T-helper 1 cell (primary cell): ENCODE measurements at places on chromosomes 7 and 10.

- DNase-seq, result no peak
These were observed 76.4 kb downstream of the WDR37 start for GRCh38 chr10:1132584-1132983.

DNA sequence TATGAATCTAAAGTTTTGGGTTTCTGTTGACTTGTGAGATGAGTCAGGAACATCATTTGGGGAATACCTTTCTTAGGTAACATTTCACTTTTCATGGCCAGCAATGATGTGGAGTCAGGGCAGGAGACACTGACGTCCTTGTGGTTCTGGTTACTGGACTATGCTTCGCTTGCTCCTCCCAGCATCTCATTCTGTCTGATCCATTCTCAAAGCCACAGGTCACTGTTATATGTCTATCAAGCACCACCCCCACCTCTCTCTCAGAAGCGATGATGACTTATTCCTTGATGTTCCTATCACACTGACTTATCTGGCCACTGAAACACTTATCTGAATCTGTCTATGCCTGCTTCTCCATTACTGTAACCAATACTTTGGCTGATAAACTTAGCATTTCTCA is 51.6 kb downstream of the TES start:
- DNase-seq, result no peak

DNA sequence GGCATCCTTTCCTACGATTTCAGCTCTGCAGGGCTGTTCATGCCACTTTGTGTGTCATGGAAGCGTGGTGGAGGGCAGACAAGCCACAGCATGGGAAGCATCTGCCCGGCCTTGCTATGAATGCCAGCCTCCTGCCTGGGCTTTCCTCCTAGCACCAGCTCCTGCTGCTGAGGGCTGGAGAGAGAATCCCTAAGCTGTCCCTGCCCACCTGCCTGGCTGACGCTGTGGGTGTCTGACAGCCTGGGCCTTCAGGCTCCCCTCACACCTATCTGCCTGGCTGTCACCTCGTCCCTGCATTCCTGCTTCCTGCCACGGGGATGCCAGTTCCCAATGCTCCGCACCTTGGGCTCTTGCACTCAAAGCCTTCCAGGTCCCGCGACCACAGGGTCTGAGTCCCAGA is 606.5 kb upstream of the MGMT start:
- DNase-seq, result no peak

DNA sequence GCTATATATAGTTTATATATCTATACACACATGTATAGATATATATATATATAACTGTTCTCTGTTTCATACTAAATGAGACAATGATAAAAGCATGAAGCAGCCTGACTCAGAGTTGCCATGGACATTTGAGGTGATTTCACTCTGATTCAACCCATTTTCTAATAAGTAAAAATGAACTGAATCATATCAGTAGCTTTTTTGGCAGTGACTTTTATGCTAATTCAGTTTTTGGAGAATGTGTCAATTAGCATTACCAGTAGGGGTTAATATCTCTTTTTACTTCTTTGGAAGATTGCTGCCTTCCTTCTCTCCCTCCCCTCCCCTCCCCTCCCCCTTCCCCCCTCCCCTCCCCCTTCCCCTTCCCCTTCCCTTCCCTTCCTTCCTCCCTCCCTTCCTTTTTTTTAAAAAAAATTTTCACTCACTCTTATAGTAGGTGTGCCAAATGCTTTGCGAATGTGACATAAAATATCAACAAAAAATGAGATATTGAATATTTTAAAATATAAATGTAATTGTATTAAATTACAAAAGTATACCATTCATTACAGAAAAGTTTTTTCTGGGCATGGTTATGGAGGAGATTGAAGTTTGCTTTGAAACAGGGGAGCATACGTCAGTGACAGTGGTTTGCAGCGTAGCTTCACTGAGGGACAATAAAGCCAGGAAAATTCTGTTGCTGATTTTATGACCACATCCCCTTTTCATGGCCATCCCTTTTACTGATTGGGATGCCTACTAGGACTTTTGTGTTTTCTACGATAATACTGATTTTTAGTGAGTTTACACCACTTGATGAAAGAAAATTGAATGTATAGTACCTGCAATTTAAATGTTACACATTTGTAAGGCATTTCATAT is 64.0 kb upstream of the KLF6 start:
- no peak for DNase-seq

- no peak for DNase-seq
These were observed 52.9 kb upstream of the FGL2 start for GRCh38 chr7:77252506-77252905.

GRCh38 chr7:131753620-131754222 is 197.3 kb upstream of the PODXL start:
- no peak for DNase-seq

GRCh38 chr7:1844336-1844950 is 174.4 kb downstream of the ELFN1 start:
- peak; percentile 8 for DNase-seq

DNA sequence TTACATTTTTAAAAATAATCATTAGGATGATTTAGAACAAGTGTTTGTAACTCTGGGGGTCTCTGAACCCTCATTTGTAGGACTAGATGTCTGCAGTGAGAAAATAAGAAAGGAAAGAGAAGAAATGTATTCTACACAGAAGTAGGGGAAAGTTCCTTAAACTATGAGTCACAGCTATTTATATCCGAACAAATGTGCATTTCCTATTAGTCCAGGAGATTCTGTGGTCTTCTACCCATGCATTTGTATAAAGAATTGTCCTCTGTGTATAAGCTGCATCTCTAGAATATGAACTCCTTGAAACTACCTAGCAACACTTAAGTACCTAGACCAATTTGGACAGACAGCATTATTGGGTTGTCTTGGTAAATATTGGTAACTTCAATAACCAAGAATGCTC is 15.9 kb upstream of the CD36 start:
- DNase-seq, result no peak

GRCh38 chr10:26781797-26782196 is 79.0 kb downstream of the ABI1 start:
- no peak for DNase-seq

DNA sequence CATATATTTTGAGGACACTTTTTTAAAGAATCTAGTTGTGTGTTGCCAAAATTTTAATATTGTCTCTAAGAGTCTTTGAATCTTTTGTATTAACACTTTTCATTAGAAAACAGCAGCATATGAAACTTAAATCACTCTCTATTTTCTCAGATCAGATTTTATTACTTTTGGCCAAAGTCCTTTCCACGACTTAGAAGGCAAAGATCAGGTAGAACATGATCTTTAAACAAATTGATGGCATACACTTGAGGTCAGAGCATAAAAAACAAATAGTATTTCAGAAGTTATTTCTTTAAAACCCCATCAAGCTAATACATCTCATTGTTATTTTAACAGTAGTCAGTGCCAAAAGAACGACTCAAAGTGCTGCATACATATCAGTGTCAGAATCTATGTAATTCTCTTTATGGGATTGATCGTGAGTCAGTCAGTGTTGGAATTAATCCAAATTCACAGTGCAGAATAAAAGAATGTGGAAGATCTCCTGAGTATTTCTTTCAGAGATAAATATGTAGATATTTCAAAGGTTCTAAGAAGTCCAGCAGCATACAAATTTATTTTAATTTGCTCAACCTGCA is 9.6 kb upstream of the AGMO start:
- no peak for DNase-seq

DNA sequence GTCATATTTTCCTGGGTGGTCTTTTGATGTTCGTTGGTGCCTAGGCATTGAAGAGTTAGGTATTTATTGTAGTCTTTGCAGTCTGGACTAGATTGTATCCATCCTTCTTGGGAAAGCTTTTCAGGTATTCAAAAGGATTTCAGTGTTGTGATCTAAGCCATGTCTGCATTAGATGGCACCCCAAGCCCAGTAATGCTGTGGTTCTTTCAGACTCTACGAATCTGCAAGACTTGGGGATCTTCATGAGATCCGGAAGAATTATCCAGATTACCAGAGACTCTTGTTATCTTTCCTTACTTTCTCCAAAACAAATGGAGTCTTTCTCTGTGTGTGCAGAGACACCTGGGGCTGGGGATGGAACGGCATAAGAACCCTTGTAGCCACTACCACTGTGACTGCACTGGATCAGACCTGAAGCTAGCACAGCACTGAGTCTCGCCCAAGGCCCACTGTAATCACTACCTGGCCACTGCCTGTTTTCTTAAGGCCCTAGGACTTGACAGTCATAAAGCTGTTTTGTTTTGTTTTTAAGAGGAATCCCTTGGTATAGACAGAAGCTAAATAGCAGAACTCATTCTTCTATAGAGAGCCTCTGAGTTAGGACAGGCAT is 75.5 kb downstream of the MARCHF5 start:
- no peak for DNase-seq

- peak; percentile 6 for DNase-seq
These were observed at the start of gene NRP1 for GRCh38 chr10:33334153-33334804. Gene NRP1 (minus strand): TSS chr10:33334667. CDS start chr10:33334382, 285 bp downstream.

- DNase-seq, result no peak
These were observed 69.6 kb upstream of the CAPZA2 start for GRCh38 chr7:116792813-116793212.

GRCh38 chr7:5143935-5144903 is 45.8 kb upstream of the WIPI2 start:
- peak; percentile 77 for DNase-seq

- DNase-seq, result no peak
These were observed 96.0 kb downstream of the HIPK2 start for GRCh38 chr7:139681812-139682135.

DNA sequence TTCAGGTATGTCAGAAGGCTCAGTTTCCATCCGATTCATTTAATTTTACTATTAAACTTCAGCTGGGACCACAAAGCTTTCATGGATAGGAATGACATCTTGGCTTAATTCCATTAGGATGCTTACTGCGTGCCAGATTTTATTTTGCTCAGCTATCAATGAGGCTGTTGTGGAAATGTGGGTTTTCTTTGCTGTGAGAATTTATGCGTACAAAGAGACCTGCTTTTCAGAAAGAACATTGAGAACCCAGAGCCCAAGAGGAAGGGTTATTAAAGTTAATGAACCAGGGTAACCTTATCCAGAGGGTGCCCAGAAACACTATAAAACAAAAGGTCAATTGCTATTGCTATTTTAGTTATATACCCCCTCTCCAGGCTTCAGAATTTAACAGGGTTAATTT is 98.3 kb downstream of the MKLN1 start:
- DNase-seq, result no peak

GRCh38 chr10:46326066-46326465 is 39.3 kb downstream of the ANTXRL start:
- DNase-seq, result no peak

DNA sequence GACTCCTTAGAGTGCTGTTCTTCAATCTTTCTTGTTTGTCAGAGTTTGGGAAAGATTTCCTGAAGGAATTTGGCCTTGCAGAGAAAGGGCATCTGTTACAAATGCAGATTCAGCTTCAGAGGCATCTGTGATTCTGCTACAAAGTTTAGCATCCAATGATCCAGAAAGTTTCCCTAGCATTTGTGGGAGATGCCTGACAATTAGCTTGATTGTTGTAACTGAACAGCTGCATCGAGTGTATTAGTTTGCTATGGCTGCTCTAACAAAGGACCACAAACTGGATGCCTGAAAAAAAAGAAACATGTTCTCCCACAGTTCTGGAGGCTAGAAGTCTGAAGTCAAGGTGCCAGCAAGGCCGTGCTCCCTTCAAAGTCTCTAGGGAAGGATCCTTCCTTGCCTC is 365.1 kb downstream of the GRID1 start:
- no peak for DNase-seq

DNA sequence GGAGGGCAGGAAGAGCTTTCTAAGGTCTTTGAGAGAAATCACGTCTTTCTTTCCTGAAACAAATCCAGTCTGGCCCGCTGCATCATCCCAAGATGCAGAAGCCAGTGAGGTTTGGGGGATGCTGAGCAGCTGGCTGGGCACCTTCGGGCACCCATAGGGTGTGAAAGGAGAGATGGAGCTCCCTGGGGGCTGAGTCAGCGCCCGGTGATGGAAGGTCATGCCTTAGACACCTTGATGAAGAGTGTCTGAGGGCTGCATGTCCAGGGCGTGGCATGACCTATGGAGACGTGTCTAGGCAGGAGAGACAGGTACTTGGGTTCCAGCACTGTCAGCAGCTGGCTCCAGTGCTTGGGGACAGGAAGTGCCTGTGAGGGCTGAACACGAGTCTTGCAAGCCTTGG is 88.3 kb downstream of the GOLGA7B start:
- no peak for DNase-seq

DNA sequence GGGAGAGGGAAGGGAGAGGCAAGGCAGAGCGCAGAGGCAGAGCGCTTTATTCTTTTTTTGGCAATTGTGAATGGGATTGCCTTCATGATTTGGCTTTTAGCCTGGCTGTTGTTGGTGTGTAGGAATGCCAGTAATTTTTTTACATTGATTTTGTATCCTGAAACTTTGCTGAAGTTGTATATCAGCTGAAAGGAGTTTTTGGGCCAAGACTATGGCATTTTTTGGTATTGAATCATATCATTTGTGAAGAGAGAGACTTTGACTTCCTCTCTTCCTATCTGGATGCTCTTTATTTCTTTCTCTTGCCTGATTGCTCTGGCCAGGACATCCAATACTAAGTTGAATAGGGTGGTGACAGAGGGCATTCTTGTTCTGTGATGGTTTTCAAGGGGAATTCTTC is 291.3 kb downstream of the REEP3 start:
- DNase-seq, result no peak

GRCh38 chr7:95334447-95334846 is 10.1 kb upstream of the PON1 start:
- no peak for DNase-seq

DNA sequence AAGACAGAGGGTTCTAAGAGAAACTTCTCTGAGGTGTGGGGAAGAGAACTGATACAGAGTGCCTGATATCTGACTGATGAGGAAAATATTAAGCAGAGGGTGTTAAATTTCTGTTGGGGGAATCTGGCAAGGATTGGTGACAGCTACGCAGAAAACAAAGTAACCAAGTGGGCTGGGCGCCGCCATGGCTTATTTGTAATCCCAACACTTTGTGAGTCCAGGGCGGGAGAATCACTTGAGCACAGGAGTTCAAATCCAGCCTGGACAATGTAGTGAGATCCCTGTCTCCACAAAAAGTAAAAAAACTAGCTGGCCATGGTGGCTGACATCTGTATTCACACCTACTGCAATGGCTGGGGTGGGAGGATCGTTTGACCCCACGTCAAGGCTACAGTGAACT is 2.1 kb upstream of the C7orf25 start:
- DNase-seq, result no peak

GRCh38 chr10:18308600-18308999 is 168.4 kb downstream of the CACNB2 start:
- DNase-seq, result no peak

DNA sequence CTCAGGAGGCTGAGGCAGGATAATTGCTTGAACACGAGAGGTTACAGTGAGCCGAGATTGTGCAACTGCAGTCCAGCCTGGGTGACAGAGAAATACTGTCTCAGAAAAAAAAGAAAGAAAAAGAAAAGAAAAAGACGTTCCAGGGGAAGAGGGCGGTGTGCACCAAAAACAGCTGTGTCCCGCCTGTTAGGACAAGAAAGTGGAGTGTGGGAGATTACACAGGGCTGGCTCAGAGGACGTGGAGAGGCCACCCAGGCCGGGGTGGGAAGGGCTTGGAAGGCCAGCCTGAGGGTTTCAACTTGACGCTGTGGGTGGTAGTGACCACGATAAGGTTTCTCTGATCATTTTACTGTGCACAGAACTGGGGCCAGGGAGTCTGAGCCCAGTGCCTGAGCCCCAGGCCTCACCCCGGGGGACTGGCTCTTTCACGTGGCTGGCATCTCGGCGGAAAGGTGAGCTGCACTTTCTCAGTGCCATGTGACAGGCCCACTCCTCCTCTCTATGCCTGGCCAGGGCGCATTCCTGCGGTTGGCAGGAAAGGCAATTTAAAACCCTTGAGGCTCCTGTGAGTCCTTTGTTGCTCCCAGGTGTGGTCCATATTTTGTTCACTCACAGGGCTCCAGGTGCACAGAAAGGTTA is 13.9 kb downstream of the RHBDD2 start:
- no peak for DNase-seq
